ENCODE measurements at places on chromosomes 2 and 18.

DNA sequence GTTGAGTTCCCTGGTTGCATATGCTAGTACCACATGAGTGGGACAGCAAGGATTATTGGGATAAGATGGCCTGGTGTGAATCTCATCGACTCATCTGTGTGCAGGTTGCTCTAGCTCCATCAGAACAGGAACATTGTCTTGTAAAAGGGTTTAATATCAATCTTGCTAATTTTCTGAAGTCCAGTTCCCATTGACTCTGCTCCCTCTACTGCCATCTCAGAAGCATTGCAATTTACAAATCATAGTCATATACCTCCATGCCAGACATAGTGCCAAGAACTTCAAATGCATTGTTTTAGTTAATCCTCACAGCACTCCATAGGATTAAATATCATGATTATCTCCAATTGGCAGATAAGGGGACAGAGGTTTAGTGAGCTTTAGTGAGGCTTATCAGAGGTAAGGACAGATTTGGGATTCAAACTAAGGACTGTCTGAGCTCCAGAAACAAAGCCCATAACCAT is 4.8 kb upstream of the STAT4 start:
- peak; percentile 20 for DNase-seq

GRCh38 chr18:7754258-7754657 is 187.1 kb downstream of the PTPRM start:
- no peak for DNase-seq

- no peak for DNase-seq
Observed at GRCh38 chr2:205750797-205751196, 68.5 kb downstream of the NRP2 start.

DNA sequence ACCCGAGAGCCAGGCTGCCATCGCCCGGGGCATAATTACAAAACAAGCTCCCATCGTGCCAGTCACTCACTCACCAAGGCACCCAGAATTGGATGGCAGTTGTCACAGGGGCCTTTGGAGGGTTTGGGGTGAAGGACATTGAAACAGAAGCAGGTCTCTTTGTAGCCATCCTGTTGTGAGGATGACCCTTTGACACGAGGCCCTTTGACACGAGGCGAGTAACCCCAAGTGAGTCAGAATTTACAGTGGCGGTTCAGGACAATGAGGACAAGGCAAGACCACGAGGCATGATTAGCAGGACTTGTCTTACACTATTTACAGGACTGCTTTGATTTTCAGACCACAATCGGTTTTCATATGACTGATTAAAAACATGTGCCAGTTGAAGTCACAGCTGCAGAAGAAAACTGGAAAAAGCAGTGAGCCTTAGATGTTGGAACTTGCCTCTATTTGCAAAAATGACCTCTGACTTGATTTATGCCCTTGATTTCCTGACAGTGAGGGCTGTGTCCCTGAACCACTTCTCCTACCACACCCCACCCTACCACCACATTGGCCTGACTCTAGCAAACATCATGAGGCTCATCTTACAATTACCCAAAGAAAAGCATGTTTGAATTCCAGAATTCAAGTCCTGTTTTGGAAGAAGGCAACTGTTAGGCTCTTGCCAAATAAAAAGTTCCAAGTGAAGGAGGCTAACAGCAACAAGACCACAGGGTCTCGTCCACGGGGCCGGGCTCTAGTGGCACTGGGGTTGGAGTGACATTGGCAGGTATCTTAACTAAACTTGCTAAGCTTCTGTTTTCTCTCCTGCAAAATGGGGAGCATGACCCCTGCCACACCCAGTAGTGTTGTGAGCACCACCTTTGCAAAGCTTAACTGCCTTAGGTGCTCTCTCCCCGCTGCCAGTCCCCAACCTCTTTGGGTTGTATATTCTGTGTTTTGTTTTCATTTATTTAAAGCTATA is 64.4 kb upstream of the FOSL2 start:
- DNase-seq: no peak

DNA sequence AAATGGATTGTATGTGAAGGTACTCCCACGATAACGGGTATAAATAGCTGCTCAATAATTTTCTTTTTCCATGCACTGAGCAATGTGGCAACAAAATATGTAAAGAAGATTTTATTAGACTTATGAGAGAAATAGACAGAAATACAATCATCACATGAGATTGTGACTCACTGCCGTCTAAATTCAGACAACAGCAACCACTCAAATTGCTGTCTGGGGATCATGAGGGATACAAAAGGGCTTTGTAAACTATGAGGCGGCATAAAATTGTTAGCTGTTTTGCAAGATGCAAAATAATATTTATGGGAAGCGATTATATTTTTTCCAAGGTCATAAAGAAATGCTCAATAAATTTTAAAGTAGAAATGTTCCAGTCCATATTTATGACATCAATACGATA is 259.1 kb upstream of the AGAP1 start:
- no peak for DNase-seq

DNA sequence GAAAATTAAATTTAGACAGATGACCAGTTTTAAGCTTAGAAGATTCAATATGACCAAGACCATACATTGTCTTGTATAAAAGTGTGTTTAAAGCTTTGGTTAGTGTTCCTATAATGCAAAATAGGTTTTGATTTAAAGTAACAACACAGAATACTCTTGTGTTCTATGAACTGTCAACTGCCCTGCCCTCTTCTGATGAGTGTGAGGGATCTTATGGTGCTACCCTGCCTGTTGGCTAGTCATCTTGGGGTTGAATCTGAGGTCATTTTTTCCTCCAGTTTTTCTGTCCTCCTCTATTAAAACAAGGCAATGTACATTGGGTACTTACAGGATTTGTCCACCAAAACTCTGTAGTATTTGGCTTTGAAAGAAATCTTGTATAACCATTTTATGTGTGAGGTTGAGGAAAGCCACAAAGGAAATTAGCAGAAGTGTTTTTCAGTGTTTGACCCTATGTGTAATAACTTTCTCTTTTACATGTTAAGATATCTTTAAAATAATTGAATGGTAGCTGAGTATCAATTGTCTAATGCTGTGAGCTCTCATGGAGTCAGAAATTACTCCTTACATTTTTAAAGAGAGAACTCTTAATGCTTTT is 129.1 kb downstream of the SPTBN1 start:
- DNase-seq: no peak

DNA sequence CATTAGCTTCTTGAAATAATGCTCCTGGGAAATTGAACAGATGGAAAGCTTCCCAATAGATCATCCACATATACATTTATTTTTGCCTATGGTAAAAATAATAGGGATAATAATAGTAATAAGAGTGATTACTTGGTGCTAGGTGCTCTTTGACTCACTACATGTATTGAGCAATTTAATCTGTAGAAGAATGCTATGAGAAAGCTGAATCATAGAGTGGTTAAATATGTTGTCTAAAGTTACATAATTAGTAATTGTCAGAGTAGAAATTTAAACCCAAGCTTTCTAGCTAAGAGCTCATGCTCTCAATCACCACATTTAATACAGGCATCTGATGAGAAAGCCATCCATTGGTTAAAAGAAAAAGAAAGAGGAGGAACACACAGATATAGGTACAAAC is 590.5 kb upstream of the SLC8A1 start:
- no peak for DNase-seq

- DNase-seq: no peak
Observed at GRCh38 chr18:13660510-13660909, 65.8 kb downstream of the FAM210A start.

- no peak for DNase-seq
Observed at GRCh38 chr2:74375838-74376237, 4.3 kb downstream of the DCTN1 start.

- no peak for DNase-seq
Observed at GRCh38 chr2:13650586-13651180, 933.9 kb downstream of the TRIB2 start.

DNA sequence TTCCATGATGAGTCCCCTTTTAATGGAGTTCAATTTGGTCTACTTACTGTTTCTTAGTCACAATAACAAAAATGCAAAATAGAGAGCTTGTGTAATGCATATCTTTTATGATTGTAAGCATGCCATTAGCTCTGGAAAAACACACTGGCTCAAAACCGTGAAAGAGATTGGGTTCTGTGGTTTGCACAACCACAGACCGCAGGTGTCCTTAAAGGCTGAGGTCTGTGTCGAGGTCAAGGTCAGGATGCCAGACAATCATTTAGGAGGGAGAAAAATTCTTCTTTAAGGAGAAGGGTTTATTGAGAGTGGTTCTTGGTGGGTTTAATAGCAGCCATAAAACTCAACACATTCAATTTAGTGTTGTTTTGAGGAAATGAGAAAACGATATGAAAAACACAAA is 487.2 kb downstream of the GALR1 start:
- no peak for DNase-seq

- DNase-seq: no peak
Observed at GRCh38 chr2:54471221-54471711, 15.1 kb downstream of the SPTBN1 start.

GRCh38 chr2:228373191-228373590 is 191.7 kb upstream of the SPHKAP start:
- no peak for DNase-seq

GRCh38 chr2:104004821-104005220 is 849.1 kb upstream of the POU3F3 start:
- no peak for DNase-seq

DNA sequence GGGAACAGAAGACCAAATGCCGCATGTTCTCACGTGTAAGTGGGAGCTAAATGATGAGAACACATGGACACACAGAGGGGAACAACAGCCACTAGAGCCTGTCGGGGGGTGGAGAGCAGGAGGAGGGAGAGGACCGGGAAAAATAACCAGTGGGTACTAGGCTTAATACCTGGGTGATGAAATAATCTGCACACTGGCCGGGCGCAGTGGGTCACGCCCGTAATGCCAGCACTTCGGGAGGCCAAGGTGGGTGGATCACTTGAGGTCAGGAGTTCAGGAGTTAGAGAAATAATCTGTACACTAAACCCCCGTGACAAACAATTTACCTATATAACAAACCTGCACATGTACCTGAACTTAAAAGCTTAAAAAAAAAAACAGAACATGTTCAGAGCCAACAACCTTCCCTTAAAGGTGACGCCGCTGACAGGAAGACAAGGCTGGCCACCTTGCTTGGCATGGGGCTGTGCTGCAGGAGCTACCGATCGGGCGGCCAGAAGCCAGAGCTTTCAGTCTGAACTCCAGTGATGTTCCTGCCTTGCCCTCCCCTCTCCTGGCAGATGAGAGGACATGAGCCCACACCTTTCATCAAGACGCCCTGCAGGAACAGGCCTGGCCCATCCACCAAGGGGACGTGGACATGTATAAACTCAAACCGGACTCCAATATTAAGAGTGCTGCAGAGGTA is 11.2 kb downstream of the SLC66A2 start:
- DNase-seq: no peak

- no peak for DNase-seq
Observed at GRCh38 chr2:22110244-22110651, 986.5 kb downstream of the TDRD15 start.

GRCh38 chr18:78784861-78785260 is 194.8 kb upstream of the SALL3 start:
- DNase-seq: no peak

GRCh38 chr2:46979571-46979979 is 64.0 kb upstream of the MCFD2 start:
- peak; percentile 43 for DNase-seq

DNA sequence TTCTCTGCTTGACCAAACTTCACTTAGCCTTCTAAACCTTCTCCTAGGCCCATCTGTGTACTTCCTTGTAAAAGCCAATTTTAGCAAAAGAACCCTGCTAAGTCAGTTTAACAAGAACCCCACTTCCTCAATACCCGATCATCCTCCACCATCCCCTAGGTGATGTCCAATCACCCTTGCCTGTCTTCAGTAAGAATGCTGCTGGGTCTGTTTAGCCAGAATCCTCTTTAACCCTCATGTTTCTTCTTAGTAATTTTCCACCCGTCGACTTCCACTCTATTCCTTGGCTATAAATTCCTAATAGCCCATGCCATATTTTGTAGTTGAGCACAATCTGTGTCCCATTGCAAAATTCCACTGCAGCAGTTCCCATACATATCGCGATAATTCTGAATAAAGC is 780.0 kb upstream of the RAB6C start:
- no peak for DNase-seq

DNA sequence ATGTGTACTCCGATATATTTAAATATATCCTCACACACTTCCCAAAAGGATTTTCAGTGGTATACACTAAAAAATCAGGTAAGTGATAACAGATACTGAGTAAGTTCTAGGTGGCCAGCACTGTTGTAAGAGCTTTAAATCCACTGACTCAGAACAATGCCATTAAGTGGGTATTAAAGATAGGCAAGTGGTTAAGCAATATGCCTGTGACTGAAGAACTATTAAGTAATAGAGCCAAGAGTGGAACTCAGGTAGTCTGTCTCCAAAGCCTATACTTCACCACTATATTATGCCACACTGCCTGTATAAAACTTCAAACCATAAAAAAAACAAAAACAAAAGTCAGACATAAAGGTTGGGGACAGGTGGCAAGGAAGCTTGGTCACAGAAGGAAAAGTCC is 37.2 kb downstream of the THUMPD2 start:
- no peak for DNase-seq

- no peak for DNase-seq
Observed at GRCh38 chr2:30947686-30948085, 140.4 kb upstream of the CAPN13 start.

DNA sequence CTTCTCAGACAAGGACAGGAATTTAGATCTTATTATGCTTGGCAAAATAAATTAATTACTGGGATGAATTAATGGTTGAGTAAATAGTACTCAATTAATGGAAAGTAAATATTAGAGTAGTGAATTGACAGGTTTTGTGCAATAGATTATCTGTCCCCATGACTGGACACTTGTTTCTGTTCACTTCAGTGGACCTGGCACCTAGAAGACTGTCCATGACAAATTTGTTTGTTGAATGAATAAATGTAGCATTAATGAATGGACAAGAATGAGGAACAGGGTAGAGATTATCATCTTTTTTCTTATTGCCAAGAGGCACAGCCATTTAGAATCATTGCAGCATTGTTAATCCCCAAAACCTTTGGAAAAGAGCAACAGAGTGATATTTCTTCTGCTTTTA is 570.0 kb upstream of the CRIM1 start:
- no peak for DNase-seq

DNA sequence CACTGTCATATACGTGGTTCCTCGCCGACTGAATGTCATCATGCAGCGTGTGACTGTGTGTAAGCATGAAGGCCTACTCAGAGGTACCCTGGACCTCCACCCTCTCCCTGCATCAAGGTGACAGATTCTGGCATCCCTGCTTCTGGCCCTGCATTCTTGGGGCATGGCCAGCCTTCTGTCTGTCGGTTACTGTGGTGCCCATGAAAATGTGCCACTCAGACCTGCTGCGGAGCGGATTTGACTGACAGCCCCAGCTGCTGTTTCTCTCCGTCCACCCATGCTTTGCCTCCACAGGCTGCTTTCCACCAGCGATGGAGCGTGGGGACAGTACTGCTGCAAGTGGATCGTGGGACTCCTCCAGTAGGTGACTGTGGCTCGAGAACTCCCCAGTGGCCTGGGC is 9.6 kb downstream of the TMEM177 start:
- DNase-seq: no peak
